ENCODE measurements at places on chromosomes 1 and 21. TPM values are rescaled to one million over a fixed set of nuclear protein-coding genes. Genes with fewer than 3 reads are reported as not detected.

The FLG gene
- total RNA-seq, result 3.0 TPM

GRCh38 chr1:30184393-30185141, 538.8 kb downstream of the MATN1 start:
- no peak overlapping the region for H3K4me3 ChIP-seq
- no peak overlapping the region for H3K27ac ChIP-seq
- no peak for DNase-seq
- no peaks in the 10 kb centered on the region for H3K36me3 ChIP-seq

GRCh38 chr21:19529031-19529430, 1125.4 kb upstream of the TMPRSS15 start:
- H3K4me3 ChIP-seq, result no peak overlapping the region
- H3K4me1 ChIP-seq, result no peaks in the 10 kb centered on the region
- H3K36me3 ChIP-seq, result no peaks in the 10 kb centered on the region
- H3K27me3 ChIP-seq, result no peaks in the 10 kb centered on the region

GRCh38 chr1:89453123-89453972, 71.3 kb upstream of the LRRC8B start:
- no peaks in the 10 kb centered on the region for H3K36me3 ChIP-seq
- H3K4me1 ChIP-seq, result 0 out of 2 replicates have a peak, but pooled peaks cover 6% of the 10 kb centered on the region
- H3K27me3 ChIP-seq, result no peaks in the 10 kb centered on the region
- no peak overlapping the region for H3K4me3 ChIP-seq
- H3K27ac ChIP-seq, result no peak overlapping the region
- DNase-seq, result no peak

DNA sequence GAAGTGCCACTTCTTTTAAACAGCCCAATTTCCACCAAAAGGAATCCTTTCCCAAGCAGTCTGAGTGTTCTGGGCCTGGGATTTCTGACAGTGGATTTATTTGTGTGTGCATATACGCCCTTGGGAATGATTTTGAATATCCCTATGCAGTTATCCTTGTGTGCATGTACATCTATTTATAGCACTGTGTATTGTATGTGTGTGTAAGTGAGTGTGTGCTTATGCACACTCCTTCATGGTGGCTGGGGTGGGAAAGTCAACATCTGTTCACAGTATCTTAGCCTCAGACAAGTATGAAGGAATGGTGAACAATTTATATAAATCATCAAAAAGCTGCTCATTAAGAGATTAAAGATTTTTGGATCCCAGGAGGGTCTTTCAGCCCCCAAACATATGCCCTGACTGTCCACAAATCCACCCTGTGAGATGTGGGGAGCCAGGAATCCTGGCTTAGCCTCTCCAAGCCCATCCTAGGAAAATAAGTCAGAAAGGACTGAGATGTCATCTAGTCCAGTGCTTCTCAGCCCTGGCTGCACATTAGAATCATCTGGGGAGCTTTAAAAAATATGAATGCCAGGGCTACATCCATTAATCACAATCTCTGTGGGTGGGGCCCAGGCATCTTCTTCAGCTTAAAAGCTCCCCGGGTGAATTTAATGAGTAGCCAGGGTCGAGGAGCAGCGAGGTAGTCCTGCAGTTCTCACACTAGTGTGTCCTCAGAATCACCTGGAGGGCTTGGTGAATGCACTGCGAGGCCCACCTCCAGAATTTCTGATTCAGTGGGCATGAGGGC, 101.4 kb downstream of the PLXNA2 start:
- DNase-seq, result peak; percentile 17
- no peaks in the 10 kb centered on the region for H3K27me3 ChIP-seq
- no peaks in the 10 kb centered on the region for H3K4me1 ChIP-seq
- H3K4me3 ChIP-seq, result no peak overlapping the region
- no peaks in the 10 kb centered on the region for H3K36me3 ChIP-seq
- H3K27ac ChIP-seq, result no peak overlapping the region

The NPR1 gene
- total RNA-seq, result 0.25 TPM

DNA sequence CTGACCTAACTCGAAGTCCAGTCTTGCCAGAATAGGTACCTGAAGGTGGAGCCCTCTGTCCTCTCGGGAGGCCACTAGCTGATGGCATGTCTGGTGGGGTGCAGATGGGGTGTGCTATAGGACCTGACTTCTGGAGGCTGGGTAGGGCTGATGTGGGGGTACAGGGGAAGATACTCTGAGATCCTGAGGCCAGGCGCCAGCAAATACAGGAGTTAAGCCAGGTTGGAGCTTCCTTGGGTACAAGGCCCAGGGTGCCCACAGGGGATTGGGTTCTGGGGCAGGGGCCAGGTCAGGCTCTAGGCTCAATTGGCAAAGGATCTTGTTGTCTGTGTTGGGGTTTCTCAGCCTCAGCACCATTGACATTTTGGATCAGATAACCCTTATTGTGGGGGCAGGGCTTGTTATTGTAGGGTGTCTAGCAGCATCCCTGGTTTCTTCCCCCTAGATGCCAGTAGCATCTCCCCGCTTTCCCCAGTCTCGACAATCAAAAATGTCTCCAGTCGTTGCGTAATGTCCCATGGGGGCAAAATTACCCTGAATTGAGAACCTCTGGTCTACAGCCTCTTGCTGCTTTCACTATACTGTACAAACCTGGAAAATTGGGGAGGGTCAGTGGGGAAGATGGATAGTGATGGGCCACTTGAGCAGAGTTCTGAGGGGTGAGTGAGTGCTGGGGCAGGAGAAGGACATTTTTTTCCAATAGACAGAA, 9.2 kb downstream of the PTPRF start:
- H3K27me3 ChIP-seq, result no peaks in the 10 kb centered on the region
- H3K36me3 ChIP-seq, result no peaks in the 10 kb centered on the region
- H3K4me3 ChIP-seq, result no peak overlapping the region
- no peaks in the 10 kb centered on the region for H3K4me1 ChIP-seq
- H3K27ac ChIP-seq, result no peak overlapping the region

DNA sequence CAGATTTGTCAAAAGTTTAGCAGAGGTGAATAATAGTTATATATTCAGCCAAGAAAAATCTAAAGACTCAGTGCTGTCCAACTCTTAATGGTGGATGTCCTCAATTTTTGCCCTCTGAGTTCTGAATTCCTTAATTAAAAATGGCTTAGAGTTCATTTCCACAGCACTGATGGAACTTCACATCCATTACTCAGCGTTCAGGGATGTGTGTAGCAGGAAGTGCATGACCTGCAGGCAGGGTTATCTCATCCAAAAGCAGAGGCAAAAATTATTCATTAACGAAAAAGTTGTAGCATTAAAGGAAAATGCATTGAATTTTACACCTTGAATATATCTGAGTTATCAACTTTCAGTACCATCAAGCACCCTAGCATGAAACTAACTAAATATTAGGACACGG, 96.7 kb downstream of the ZP4 start:
- no peaks in the 10 kb centered on the region for H3K36me3 ChIP-seq
- H3K4me3 ChIP-seq, result no peak overlapping the region
- DNase-seq, result no peak

The OR2L8 gene
- not detected for total RNA-seq

DNA sequence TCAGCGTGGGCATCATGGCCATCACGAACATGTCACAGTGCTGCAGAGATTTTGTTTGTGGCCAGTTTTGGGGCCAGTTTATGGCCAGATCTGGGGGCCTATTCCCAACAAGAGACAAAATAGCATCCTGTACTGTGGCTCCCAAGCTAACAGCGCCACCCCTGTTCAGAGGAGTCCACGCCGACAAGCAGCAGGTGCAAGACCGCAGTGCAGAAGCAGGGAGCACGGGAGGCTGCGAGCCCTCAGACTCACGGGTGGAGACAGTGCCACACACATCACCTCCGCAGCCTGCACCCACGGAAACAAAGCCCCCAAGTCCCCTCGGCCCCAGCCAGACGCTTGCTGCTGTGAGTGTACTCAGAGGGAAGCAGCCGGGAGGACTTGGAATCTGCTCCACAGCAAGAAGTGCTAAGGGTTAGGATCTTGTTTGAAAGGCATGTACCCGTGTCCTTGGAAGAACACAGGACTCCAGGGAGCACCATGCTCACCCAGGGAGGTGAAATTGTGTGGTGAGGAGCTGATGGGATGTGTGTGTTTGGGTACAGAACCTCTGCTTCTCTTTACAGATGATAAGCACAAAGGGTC, 7.1 kb downstream of the TCP10L start:
- H3K27ac ChIP-seq, result no peak overlapping the region
- DNase-seq, result peak; percentile 31
- H3K4me3 ChIP-seq, result no peak overlapping the region
- peaks cover 17% of the 10 kb centered on the region for H3K27me3 ChIP-seq
- no peaks in the 10 kb centered on the region for H3K36me3 ChIP-seq

GRCh38 chr1:220747437-220748088, 559 bp upstream of the MTARC2 start:
- no peak for DNase-seq
- peak overlapping the region; percentile 80 for H3K4me3 ChIP-seq
- H3K27me3 ChIP-seq, result no peaks in the 10 kb centered on the region
- no peak overlapping the region for H3K27ac ChIP-seq

DNA sequence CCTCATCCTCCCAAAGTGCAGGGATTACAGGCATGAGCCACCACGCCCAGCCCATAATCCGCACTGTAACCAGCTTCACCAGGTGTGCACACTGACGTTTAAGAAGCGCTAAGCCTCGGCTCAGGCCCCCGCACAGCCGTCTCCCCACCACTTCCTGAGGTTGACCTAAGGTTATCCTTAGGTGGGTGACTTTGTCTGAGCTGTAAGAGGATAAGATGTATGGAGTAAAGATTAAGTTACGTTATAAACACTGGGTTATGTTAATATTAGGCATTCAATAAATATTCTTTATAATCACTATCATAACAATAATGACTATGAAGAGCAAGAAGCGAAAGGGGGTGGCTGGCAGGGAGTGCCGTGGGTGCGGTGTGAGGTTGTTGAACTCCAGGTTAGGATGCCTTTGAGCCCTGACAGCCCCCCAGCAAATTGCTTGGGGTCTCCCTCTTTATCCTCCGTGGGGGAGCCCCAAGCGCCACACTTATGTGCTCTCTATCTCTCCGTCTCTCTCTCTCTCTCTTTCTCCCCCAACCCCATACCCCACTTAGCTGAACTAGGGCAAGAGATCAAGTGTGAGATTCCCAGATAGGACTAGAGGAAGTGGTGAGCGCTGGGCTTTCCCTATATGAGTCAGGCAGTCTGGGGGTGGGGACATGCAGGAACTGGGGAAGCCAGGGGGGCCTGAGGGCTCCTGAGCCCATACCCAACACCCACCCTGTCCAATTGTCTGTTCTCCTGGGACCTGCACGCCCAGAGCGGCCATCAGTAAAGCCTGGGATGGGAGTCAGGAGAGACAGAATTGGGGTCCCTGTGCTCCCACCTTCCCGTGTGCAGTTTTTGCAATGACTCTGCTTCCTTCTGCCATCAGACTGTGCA, 7.6 kb downstream of the EFHD2 start:
- no peak overlapping the region for H3K4me3 ChIP-seq
- H3K4me1 ChIP-seq, result peaks cover 27% of the 10 kb centered on the region
- no peaks in the 10 kb centered on the region for H3K36me3 ChIP-seq
- DNase-seq, result peak; percentile 63
- no peak overlapping the region for H3K27ac ChIP-seq
- no peaks in the 10 kb centered on the region for H3K27me3 ChIP-seq

DNA sequence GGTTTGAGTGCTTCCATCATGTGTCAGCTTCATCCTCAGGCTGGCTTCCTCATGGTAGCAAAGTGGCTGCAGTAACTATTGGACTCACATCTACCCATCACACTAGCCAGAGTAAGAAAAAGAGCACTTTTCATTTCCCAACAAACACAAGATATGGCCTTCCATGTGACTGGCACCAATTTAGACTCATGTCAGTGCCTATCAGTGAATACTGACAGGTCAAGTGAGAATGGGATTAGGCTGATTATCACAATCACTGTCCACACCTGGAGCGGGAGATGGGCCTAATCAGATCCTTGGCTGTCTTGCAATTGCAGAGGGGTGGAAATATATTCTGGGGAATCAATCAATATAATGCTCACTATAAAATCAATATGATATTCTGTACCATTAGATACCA, 2.9 kb upstream of the RABGAP1L start:
- no peaks in the 10 kb centered on the region for H3K4me1 ChIP-seq
- H3K36me3 ChIP-seq, result no peaks in the 10 kb centered on the region
- no peaks in the 10 kb centered on the region for H3K27me3 ChIP-seq
- no peak overlapping the region for H3K4me3 ChIP-seq

GRCh38 chr21:34844924-34845238, 176.1 kb downstream of the CLIC6 start:
- peak overlapping the region; percentile 67 for H3K27ac ChIP-seq
- peaks cover 47% of the 10 kb centered on the region for H3K36me3 ChIP-seq
- H3K4me3 ChIP-seq, result no peak overlapping the region
- H3K27me3 ChIP-seq, result no peaks in the 10 kb centered on the region
- H3K4me1 ChIP-seq, result peaks cover 45% of the 10 kb centered on the region

DNA sequence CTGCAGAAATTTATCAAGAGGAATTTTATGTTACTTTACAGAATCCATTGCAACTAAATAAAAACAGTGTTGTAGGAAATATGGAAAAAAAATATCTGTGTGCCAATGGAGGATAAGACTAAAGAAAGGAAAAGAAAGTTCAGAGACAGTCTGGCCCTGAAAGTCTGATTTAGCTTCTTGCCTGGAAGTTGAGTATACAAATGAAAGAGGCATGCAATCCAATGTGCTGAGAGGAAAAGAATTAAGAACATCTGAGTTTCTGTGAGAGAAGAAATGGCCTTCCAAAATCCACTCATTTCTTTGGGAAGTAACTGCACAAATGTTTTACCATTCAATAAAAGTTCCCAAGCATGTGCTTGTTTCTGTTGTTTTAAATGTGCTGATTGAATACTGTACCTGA, 65.1 kb downstream of the LHX9 start:
- no peak for DNase-seq
- H3K27ac ChIP-seq, result no peak overlapping the region
- no peaks in the 10 kb centered on the region for H3K27me3 ChIP-seq
- H3K4me3 ChIP-seq, result no peak overlapping the region
- peaks cover 20% of the 10 kb centered on the region for H3K4me1 ChIP-seq

The SLAMF9 gene
- total RNA-seq, result not detected

DNA sequence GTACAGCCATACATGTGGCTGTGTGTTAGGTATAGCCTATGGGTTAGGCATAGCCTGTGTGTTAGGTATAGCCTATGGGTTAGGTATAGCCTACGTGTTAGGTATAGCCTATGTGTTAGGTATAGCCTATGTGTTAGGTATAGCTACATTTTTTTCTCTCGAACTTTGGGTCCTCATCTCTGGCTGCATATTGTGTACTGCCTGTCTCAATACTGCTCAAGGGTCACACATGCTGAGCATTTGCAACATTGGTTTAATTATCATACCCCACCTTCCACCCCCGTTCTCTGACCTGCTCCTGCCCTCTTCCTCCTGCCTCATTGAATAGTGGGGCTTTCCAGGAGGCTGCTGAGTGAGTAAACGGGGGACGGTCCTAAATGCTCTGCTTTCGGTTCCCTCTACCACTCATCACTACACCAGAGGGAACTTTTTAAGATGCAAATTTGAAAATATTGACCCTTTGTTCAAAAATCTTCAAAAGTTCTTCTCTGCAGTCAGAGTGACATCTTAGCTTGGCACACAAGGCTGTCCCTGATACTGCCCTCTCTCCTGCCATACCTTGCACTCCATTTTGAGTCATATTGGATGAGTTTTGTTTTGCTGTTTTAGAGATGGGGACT, 17.8 kb downstream of the OR2B11 start:
- no peaks in the 10 kb centered on the region for H3K4me1 ChIP-seq
- DNase-seq, result no peak
- H3K36me3 ChIP-seq, result no peaks in the 10 kb centered on the region
- H3K4me3 ChIP-seq, result no peak overlapping the region

The LAPTM5 gene
- not detected for total RNA-seq
